ENCODE measurements at places on chromosomes 6 and 20.

- DNase-seq, result no peak
These were observed 104.9 kb downstream of the OGFRL1 start for GRCh38 chr6:71393471-71393870.

DNA sequence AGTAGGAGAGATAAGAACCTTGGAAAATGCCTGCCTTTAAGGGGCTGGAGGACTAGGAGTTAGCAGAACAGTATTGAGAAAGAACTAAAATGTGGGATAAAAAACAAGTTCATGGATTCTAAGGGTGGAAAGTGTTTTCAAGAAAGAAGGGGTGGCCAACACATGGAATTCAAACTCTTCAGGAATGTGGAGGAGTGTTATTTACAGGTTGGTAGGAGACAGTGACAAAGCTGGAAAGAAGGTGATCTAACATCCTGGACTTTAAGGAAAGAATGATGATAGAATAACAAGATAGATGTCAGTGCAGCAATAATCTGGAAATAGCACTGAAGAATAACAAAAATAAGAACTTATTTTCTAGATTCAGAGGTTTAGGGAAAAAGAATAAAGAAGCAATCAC is 54.0 kb upstream of the TNFRSF21 start:
- no peak for DNase-seq

GRCh38 chr20:53922901-53923314 is 147.5 kb downstream of the BCAS1 start:
- DNase-seq, result no peak

GRCh38 chr6:151762817-151763216 is 44.7 kb upstream of the ESR1 start:
- DNase-seq, result no peak

GRCh38 chr20:37640600-37641561 is 52.9 kb upstream of the CTNNBL1 start:
- no peak for DNase-seq

- no peak for DNase-seq
These were observed 228.5 kb downstream of the SLC24A3 start for GRCh38 chr20:19440660-19441527.

DNA sequence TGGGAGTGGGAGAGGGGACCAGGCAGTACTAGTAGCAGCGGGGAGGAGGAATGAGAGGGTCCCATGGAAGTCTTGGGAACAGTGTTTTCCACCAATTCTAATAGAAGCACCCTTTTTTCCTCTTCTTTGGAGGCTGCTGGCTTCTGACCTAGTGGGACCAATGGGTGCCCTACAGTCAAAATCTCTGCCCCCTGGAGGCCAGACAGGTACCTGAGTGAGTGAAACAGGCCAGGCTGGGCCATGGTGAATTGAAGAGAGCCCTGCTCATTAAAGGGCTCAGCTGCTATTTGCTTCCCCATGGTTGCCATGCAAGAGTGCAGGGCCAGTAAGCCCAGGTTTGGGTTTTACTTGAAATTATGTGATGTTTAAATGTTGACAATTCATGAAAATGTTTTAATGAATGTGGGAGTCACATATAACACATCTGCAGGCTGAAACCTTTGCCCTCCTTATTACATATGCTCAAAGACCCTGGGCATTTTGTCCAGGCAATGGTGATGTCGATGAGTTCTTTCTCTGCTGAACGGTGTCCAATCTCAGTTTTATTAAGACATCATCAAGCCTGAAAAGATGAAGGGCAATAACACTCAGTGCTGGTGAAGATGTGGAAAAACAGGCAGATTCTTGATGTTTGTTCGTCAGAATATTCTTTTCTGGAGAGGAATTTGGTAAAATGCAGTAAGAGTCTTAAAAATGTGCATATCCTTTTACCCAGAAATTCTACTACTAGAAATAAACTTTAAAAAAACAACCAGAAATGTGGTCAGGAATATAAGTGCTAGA is 42.3 kb upstream of the OCSTAMP start:
- DNase-seq, result no peak

Data from forelimb muscle (tissue), 1 donor.